GM12891 (cell line): ENCODE measurements at places on chromosomes 12 and 14.

GRCh38 chr14:23454445-23454856, 15.1 kb upstream of the NGDN start:
- no peak for DNase-seq

- DNase-seq: no peak
Observed at GRCh38 chr12:48954841-48955501, 2.3 kb downstream of the ARF3 start.

- DNase-seq: no peak
Observed at GRCh38 chr12:95115641-95116040, 42.2 kb upstream of the NR2C1 start.

DNA sequence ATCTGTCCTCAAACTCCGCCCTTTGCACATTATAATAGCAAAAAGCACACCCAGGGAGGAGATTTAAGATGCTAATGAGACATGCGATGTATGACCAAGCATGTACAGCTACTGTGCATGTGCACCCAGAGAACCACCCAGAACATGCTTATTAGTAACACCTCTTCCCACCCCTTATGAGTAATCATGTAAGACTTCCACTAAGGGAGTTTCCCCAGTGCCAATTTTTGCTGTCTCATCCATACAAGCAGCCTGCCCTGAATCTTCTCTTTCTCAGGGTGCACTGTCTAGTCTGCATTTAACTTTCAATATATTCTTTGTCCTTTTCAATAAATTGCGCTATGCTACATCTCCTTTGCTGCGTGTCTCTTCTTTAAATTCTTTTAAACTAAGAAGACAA, 830.0 kb upstream of the NOVA1 start:
- DNase-seq: no peak

DNA sequence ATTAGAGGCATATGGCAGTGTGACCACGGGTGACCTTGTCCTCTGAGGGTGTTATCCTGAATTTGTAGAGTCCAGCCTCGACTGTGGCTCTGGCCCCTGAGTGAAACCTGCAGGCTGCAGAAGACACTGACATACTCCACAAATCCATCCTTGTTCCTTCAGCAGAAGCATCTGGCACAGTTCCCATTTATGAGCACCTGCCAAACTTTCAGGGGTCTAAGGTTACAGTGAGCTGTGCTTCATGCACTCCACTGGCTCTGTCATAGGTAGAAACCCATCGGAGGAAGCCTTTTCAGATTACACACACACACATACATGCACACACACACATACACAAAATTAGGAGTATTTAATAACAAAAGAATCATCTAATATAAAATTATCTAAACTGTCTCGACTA, 13.6 kb upstream of the NUAK1 start:
- no peak for DNase-seq

DNA sequence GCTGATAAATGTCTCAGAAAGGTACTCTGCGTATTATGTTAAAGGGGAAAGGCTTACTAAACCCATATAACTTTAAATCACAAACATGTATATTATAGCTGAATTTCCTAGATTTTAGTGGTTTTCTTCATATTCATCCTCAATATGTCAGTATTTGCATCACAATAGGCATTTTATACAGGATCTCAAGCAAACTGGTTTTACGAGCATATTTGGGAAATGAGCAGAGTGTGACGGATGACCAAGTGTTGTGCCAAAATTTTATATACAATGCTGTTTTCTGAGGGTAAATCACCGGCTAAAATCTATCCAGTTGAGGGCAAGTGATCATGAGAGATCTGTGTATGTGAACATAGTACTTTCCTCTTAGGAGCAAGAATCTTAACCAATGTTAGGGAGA, 8.4 kb downstream of the CPM start:
- DNase-seq: no peak

DNA sequence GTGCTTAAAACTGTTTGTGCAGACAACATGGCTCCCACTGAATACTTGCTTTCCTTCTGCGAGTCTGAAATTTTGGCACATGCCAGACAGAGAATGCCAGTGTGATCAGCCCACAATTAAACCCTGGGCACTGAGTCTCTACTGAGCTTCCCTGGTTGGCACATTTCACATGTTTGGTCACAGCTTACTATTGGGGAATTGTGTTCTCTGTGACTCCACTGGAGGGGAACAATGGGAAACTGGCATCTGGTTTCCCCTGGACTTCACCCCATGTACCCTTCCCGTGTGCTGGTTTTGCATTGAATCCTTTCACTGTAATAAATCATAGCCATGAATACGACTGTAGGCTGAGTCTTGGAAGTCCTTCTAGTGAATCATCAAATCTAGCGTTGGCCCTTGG, 64.9 kb downstream of the EFCAB11 start:
- DNase-seq: no peak

DNA sequence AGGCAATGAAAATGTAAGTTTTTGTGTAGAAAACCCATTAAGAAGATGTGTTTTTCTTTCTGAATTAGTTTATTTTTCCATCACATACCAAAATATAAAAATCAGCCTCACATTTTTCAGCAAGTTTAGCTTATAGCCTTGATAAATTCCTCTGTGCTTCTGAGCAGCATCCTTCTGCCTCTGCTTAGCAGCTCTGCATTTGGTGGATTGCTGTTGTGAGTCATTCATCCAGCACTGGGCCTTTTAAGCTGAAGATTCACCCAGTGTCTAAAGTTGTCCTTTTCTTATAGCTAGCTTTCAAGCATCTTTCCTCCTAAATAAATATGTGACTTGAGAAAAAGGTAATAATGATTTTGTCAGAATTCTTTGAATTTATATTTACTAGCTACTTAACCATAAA, 206.1 kb downstream of the PCNX1 start:
- no peak for DNase-seq

- no peak for DNase-seq
Observed at GRCh38 chr12:99267038-99267437, 380.5 kb upstream of the GARIN6 start.
